Right lobe of liver (tissue), 6 donors: ENCODE measurements at places on chromosomes 7 and 10. TPM values are rescaled to one million over a fixed set of nuclear protein-coding genes. Genes with fewer than 3 reads are reported as not detected.
A peak's percentile ranks its signal among the peaks of the same experiment; 100 is the strongest.

GRCh38 chr10:101670635-101671034 lies 24.3 kb downstream of the FBXW4 start:
- H3K27me3 ChIP-seq: no peaks in the 10 kb centered on the region
- no peaks in the 10 kb centered on the region for H3K4me1 ChIP-seq
- H3K4me3 ChIP-seq: no peak overlapping the region

GRCh38 chr10:102396317-102396650 lies 779 bp downstream of the NFKB2 start:
- H3K4me3 ChIP-seq: peak overlapping the region; percentile 67
- H3K27ac ChIP-seq: peak overlapping the region; percentile 95
- no peaks in the 10 kb centered on the region for H3K36me3 ChIP-seq
- no peaks in the 10 kb centered on the region for H3K27me3 ChIP-seq

DNA sequence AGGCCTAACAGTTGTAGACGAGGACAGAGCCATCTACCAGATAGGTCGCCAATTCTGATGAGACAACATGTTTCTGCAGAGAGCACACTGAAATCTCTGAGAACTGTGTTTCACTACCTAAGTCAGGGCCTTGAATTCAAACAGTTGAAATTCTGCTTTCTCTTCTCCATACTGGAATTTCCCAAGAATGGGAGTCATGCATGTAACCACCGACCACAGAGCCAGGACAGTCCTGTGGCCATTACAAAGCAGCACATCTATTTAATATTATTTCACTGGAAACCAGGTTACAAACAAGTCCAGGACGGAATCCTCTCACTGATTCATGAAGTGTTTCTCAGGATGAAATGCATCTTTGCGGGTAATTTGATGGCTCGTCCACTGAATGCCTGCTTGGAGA lies 62.0 kb upstream of the ST8SIA6 start:
- H3K27me3 ChIP-seq: no peaks in the 10 kb centered on the region
- no peaks in the 10 kb centered on the region for H3K4me1 ChIP-seq
- DNase-seq: no peak
- no peaks in the 10 kb centered on the region for H3K36me3 ChIP-seq

GRCh38 chr7:45690762-45691150 lies 116.6 kb downstream of the ADCY1 start:
- no peak for DNase-seq
- peaks cover 36% of the 10 kb centered on the region for H3K4me1 ChIP-seq
- H3K4me3 ChIP-seq: peak overlapping the region; percentile 69
- no peaks in the 10 kb centered on the region for H3K36me3 ChIP-seq
- H3K27ac ChIP-seq: peak overlapping the region; percentile 87
- no peaks in the 10 kb centered on the region for H3K27me3 ChIP-seq

The NUPR2 gene
- not detected for total RNA-seq
